ENCODE measurements at places on chromosomes 1 and 21. TPM values are rescaled to one million over a fixed set of nuclear protein-coding genes. Genes with fewer than 3 reads are reported as not detected.

The TENT5C gene
- total RNA-seq, result 28.7 TPM

The VSIG8 gene
- not detected for total RNA-seq

The NVL gene
- 29.7 TPM for total RNA-seq

The C1orf210 gene
- 21.7 TPM for total RNA-seq

The RIMS3 gene
- total RNA-seq, result 3.0 TPM

- DNase-seq, result no peak
- no peaks in the 10 kb centered on the region for H3K4me1 ChIP-seq
- H3K27me3 ChIP-seq, result no peaks in the 10 kb centered on the region
- H3K4me3 ChIP-seq, result no peak overlapping the region
Measured at GRCh38 chr1:17075470-17076255, 21.8 kb upstream of the SDHB start.

DNA sequence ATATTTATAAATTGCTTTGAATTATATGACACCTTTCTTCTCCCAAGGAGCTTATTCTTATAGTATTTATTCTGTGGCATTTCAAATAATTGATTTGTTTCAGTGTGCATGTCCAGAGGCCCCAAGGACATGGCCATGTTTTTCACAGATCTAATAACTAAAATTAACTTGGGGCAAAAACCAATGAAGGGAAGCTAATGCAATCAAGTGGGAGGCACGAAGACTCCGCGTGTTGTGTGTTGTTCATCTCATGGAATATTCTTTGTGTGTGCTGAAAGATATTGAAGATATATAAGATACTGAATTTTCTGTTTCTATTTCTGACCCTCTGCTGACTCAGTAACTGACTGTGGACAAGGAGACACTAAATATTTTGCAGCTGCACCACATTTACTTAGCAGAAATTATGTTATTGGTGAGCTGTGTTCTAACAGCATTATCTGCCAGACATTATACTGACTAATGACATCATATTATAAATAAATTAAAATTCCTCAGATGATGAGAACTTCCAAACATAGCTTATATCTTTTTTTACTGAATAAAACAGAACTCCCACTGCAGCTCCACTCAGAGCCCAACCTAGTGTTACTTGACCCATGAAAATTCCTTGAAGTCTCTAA is 519.3 kb upstream of the CXADR start:
- no peak for DNase-seq
- no peaks in the 10 kb centered on the region for H3K4me1 ChIP-seq
- H3K27ac ChIP-seq, result no peak overlapping the region
- no peaks in the 10 kb centered on the region for H3K27me3 ChIP-seq
- H3K36me3 ChIP-seq, result no peaks in the 10 kb centered on the region

- DNase-seq, result no peak
- no peak overlapping the region for H3K4me3 ChIP-seq
- H3K27me3 ChIP-seq, result no peaks in the 10 kb centered on the region
- peaks cover 6% of the 10 kb centered on the region for H3K4me1 ChIP-seq
Measured at GRCh38 chr1:44235808-44236207, 22.5 kb downstream of the DMAP1 start.

DNA sequence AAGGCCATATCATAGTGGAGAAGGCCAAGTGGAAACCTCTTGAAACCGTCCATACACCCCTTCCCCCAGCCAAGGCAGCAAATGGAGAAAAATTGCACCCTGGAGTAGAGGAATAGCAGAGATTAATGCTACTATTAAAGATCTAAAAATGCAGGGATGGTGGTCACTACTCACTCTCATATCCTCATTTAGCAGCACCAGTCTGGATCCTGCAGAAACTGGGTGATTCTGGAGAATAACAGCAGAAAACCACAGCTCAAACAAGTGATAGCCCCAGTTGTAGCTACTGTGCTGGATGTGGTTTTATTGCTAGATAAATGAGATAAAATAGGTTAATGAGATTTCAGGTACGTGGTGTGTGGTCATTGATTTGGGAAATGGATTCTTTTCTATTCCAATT is 30.3 kb downstream of the S1PR1 start:
- DNase-seq, result no peak
- H3K4me1 ChIP-seq, result no peaks in the 10 kb centered on the region

- DNase-seq, result no peak
- peak overlapping the region; percentile 92 for H3K27ac ChIP-seq
- H3K27me3 ChIP-seq, result no peaks in the 10 kb centered on the region
- peak overlapping the region; percentile 92 for H3K4me3 ChIP-seq
Measured at GRCh38 chr1:228164561-228165371, 838 bp upstream of the IBA57 start.

DNA sequence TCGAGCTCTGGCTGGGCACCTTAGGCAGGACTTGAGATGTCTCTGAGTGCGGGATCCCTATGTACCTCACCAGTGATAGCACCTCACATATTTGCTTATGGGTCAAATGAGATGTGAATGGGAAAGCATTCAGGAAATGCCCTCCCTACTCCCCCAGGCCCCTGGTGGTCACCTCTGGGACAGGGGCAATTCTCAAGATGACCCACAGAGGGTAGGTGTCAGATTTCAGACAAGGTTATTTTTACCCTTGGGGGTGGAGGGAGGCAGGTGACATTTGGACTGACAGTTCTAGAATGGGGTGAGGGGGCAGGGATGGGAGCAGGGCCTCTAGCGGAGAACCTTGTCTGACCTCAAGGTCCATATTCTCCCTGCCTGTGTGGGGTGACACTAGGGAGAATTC is 27.1 kb downstream of the ACOT11 start:
- DNase-seq, result no peak
- H3K4me1 ChIP-seq, result peaks cover 3% of the 10 kb centered on the region
- H3K36me3 ChIP-seq, result no peaks in the 10 kb centered on the region
- no peak overlapping the region for H3K27ac ChIP-seq
- no peak overlapping the region for H3K4me3 ChIP-seq

All from prostate gland (tissue), 2 donors.